Stimulated activated CD8-positive, alpha-beta memory T cell treated with anti-CD3 and anti-CD28 coated beads, Interleukin-4, amount 100 ng/mL, for 48 hours (primary cell): ENCODE measurements at places on chromosomes 5 and 9.

- no peak for DNase-seq
Observed at GRCh38 chr5:2797160-2797559, 45.7 kb upstream of the IRX2 start.

- no peak for DNase-seq
Observed at GRCh38 chr9:4734150-4734549, 6.9 kb downstream of the AK3 start.

DNA sequence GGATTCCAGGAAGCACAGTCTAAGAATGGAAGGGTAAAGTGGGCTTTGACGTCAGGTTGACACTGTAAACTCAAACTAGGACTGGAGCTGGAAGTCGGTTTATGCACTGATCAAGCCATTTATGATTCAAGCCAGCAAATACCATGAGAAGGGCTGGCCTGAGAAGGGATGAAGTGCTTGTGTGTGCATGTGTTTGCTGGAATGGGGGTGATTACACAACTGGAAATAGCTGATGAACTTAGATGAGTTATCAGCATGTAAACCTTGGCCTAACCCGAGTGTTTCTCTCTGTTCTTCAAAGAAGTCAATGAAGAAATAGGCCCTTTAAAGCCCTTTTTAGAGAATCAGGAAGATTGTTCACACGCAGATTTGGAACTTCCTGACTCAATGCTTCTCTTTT, 287.6 kb downstream of the RFX3 start:
- DNase-seq = no peak

GRCh38 chr9:119859128-119859527, 489.9 kb upstream of the BRINP1 start:
- no peak for DNase-seq

- DNase-seq = no peak
Observed at GRCh38 chr5:41918105-41918504, 7.0 kb upstream of the FBXO4 start.

- DNase-seq = no peak
Observed at GRCh38 chr9:6632516-6633183, 12.9 kb downstream of the GLDC start.

- no peak for DNase-seq
Observed at GRCh38 chr9:72554221-72554641, 32.8 kb downstream of the TMC1 start.

- DNase-seq = no peak
Observed at GRCh38 chr5:97242341-97242740, 59.3 kb upstream of the RIOK2 start.

DNA sequence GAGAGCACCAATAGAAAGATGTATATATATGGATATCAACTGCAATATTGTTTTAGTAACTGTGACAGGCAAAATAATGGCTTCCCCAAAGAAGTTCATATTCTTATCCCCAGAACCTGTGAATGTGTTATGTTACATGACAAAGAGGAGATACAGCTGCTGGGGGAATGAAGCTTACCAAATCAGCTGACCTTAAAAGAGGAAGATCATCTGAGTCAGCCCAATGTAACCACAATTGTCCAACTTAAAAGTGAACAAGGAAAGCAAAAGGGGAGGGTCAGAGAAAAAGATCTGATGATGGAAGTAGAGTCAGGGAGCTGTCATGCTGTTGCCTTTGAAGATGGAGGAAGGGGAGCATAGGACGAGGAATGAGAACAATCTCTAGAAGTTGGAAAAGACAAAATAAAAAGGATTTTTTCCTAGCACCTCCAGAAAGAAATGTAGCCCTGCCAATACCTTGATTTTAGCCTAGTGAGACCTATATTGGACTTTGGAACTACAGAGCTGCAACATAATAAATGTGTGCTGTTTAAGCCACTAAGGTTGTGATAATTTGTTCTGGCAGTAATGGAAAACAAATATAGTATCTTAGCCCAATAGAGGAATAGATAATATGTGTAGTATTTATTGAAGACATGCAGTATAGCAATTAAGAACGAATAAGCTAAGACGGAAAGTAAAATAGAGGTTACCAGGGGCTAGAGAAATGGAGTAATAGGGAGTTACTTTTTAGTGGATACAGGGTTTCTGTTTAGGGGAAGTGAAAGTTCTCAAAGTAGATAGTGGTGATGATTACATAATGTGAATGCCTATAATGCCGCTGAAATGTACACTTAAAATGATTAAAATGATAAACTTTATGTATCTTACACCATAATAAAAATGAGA, 115.9 kb downstream of the PIK3R1 start:
- no peak for DNase-seq

- DNase-seq = no peak
Observed at GRCh38 chr9:87888501-87888900, 5.8 kb downstream of the SPATA31E1 start.

- no peak for DNase-seq
Observed at GRCh38 chr5:66867618-66868322, 271.6 kb downstream of the MAST4 start.

DNA sequence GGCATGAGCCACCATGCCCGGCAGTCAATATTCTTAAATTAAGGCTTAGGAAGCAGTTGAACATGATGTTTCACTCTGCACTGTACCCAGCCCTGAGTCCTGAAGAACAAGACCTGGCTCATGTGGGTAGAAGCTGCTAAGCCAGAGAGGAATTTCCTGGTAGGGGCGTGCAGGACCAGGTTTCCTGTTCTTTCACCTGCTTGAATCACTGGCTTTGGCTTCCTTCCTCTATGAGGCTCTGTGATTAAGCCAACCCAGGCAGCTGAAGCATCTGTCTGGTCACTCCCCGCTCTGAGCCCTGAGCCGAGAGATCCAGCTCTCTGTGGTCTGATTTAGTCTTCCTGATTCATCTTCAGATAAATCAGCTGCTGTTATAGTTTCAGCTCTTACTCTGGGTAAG, 29.1 kb downstream of the CFAP77 start:
- DNase-seq = no peak

DNA sequence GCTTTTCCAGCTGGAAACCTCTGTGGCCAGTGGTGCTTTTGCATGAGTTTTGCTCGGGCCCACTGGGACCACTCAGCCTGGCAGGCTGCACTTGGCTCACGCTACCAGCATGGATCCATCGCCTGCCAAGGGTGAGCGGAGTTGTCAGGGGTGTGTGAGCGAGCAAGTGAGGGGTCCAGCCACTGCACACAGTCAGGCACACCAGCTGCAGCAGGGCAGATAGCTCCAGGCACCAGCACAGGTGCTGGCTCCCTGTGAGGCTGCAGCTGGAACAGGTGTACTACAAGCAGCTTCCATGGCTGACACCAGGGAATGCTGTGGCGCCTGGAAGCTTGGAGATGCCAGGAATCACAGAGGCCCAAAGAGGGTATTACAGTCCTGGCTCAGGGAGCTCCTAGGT, 391.2 kb upstream of the SGCD start:
- no peak for DNase-seq

DNA sequence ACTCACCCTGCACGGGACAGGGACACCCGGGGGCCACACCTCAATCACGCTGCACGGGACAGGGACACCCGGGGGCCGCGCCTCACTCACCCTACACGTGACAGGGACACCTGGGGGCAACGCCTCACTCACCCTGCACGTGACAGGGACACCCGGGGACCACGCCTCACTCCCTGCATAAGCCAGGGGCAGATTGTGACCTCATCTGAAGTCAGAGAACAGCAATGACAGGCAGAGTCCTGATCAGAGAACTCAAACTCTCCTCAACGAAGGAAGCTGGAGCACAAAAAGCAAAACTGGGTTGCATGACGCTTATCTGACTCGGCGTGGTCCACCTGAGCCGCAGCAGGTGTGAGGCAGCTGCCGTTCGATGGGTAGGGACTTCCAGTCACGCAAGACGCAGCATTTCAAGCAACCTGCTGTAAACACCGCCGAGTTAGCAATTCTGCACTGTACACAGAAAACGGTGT, 3.2 kb downstream of the TERT start:
- no peak for DNase-seq
